HL-60 (cell line): ENCODE measurements at places on chromosomes 13 and 19.
A peak's percentile ranks its signal among the peaks of the same experiment; 100 is the strongest.

DNA sequence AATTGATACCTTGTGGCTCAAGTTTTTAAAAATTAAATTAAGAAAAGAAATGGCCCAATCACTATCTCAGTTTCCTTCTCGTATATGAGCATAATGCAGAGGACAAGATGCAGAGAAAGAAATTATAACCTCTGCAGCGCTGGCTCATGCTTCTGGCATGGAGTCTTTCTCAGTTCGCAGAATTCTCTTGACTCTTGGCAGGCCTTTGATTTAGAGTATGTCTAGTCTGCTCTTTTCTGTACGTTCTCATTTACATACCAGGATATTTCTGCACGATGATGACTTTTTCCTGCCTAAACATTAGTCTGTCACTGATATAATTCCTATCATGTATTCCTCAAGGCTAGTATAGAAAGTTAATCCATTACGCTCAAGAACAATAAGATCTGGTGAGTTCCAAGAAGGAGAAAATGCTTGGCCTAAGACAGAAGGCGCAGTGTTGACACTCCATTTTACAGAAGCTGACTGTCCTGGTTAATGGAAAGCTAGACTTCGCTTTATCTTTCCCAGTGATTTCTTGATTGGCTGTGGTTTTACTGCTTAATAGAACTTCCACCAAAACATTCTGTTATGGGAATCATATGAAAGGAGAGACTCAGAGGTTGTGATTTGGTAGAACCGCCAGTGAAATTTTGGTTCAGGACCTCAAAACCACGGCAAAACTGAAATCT lies 1.7 kb upstream of the SMAD9 start:
- no peak for DNase-seq

- DNase-seq = no peak
These were observed 744 bp upstream of the ZNF584 start for GRCh38 chr19:58407658-58408151.

DNA sequence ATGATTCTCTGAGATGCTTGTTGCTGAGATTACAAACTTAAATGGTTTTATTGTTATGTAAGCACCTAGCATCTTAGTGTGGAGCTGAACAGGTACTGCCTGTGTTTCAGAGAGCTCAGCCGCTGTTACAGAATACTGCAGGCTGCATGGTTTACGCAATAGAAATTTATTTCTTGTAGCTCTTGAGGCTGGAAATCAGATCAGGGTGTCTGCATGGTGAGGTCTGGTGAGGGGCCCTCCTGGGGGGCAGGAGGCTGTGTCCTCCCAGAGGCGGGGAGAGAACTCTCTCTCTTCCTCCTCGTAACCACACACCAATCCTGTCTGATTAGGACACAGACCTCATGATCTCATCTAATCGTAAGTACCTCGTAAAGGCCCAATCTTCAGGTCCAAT lies 13.1 kb downstream of the ATP11A start:
- DNase-seq = peak; percentile 62

DNA sequence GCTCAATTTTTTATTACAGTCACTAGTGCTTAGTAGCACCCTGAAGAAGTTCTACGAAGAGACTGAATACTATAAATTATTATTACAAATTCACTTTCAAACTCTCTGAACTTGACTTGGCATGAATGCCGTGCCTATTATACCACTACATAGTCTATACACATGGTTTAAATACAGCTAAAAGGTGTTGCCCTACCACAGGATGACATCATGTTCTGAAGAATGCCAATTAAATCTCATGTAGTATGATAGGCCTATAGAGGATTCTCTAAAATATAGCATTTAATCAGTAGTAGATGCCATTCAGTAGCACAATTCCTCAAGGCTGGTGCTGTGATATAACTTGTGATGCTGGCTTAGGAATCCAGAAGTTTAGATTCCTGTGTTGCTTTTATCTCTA lies 16.7 kb upstream of the POSTN start:
- no peak for DNase-seq

DNA sequence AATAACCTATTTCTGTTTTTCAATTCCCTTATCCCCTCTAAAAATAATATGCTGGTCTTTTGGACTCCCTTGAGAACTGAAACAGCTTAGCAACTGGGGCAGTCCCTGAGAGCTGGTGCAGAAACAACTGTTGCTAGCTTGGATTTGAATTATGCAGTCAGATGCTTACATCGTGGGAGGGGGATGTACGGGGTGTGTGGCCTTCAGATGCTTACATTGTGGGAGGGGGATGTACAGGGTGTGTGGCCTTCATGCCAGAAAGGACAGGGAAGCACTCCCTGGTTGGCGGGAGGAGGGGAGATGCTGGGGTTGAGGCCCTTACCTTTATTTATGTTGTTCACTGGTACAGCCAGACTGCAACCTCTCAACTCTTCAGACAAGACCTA lies 25.6 kb downstream of the LRCH1 start:
- DNase-seq = no peak

DNA sequence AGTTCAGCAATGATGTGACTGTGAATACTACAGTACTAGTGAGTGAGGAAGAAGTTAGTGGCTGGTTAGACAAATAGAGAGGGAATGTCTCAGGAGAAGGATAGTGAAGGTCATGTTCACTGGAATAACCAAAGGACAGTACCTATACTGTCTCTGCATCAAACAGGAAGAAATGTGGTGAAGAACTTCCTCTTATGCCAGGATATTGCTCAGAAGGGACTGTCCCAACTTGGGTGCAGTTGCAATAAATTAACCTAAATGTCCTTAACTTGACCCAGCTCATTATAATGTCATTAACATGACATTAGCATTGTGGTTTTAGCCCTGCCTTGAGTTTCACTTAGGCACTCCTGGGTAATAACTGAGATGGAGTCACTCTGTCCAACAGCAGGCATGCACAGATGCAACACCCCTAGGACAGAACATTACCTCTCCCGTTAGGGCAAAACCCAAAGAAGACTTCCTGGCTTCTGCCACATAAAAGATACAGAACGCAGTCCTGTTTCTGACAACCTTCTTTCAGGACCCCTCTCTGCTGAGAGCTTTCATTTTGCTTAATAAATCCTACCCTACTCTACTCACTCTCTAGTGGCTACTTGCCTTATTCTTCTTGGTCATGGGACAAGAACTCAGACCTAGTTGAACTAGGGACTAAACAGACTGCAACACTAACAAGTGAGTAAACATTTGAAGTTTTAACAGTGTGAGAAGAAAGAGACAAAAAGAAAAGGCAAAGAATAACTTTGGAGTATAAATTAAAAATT lies 1591.6 kb upstream of the MIR17HG start:
- DNase-seq = peak; percentile 8

DNA sequence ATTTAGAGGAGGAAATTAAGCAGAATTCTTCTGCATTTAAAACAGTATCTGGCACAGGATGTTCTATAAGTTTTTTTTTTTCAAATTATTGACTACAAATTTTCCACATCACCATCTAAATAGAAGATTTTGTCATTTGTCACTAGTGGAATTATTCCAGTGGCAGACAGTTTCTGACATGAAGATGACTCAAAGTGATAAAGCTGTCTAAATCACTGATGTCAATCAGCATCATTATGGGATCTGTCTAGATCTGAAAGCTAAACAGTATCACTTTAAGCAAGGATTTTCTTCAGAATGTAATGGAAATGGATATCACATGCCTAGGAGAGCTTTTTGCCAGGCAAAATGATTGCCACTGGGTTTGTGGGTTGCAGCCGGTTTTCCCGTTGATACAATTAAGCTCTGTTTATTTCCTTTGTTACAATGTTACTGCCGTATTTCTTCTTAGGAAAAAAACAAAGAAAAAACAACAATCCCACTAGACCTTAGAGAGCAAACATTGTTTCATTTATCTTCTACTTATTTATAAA lies 1657.0 kb upstream of the PRR20A start:
- DNase-seq = no peak

DNA sequence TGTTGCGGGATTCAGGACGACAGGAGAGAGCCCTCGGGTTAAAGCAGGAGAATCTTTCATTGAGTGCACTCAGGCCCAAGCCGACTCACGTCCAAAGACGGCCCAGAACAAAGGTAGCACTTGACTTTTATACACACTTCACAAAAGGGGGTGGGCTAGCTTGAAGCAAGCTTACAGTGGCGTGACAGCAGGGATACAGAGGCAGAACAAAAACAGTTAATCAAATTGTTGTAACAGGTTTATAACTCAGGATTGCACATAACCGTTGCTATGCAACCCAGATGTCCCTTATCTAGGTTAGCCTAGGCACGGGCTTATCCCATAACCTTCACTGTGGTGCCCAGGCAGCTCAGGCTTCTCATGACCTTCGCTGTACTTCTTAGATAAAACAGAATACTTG lies 2.0 kb downstream of the MED25 start:
- DNase-seq = no peak

DNA sequence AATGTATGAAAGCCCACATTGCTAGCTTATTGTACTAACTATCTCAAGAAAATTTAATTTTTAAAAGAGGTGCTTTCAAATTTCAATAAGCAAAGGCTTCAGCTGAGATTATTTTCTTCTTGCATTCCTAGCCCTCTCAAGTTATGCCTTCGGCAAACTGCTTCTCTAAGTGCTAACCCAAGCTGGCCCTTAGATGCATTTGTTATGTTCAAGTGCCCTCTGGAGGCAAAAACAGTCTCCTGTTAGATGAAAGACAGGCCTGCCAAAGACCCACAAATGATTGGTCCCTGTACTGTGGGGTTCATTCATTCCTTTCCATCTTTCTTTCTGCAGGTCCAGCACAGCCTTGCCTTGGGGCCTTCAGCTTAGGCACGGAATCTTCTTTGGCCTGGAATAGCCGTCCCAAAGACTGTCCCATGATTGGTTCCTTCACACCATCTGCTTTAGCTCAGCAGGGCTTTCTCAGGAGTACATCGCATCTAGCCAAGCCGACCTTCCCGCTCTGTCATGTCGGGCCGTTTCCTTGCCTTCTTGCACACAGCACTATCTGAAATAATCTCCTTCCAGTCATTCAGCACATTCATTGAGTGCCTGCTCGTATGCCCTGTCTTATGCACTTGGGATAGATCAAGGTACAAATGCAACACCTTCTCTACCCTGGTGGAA lies 26.4 kb upstream of the TPTE2 start:
- peak; percentile 20 for DNase-seq

DNA sequence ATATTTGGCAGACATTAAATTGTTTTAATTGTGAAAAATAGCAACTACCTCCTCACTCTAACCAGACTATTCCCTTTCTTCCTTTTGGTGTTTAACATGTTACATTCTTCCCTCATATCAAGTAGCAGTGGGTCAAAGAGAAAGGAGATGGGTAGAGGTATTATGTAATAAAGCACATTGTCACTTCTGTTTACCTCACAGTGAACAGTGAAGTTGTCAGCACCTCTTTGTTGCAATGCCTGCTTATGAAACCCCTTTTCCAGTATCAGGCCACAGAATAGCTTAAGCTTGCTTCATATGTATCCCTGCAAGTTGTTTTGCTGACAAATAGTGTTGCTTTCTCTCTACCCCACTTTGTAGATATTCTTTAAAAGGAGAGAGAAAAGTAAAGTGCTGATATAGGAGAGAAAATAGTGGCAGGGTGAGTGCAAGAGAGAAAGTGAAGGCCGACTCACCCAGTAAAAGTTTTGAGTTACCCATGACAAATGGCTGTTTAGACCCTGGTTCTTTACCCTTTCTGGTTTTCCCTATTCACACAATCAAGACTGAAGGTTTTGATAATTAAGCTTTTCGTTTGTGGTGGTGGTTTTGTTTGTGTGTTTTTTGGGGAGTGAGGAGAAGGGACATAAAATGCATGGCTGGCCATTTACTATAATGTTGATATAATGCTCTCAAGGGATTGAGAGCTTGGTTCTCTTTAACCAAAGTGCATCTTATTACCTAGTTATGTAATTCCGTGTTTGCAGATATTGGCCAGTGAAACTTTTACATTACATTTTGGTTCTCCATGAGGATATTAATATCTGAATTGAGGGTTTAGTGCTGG lies 3.7 kb downstream of the ITM2B start:
- peak; percentile 84 for DNase-seq

- peak; percentile 31 for DNase-seq
These were observed 751 bp downstream of the ERVK3-1 start for GRCh38 chr19:58305932-58306323.

DNA sequence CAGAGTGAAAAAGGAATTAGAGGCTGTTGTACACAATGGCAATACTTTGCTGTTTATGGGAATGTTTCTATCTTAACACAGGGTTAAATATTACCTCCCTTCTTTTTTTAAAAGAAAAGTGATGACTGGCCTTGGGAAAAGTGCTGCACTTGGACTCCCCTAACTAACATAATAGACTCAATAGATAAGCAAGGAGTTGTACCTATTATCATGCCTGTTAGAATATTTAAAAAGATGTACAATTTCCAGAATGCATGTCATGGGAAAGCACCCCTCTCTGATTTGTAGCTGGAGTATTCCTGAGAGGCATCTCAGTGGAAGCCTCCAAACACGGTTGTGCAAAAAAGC lies 79.3 kb upstream of the GPC6 start:
- DNase-seq = no peak

GRCh38 chr13:99980201-99980823 lies 1.3 kb upstream of the ZIC2 start:
- DNase-seq = no peak

DNA sequence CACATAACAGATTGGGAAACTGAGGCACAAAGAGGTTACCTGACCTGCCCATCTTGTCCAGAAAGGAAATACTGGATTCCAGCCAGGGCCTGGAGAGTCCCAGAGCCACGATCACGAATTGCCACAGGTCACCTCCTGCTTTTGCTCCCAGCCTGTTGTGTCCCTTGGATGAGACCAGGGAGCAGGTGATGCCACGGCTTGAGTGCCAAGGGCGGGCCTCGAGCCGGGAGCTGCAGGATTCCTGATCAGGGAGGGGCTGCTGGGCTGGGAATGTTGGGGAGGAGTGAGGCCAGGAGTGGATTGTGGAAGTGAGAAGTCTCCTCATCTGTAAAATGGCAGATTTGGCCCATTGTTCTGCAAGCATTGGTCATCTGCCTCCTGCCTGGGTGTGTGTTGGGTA lies 29.4 kb downstream of the DNM2 start:
- no peak for DNase-seq

GRCh38 chr19:3107658-3108057 lies 13.5 kb downstream of the GNA11 start:
- no peak for DNase-seq
